ENCODE measurements at places on chromosomes 2 and 18.

- peak; percentile 22 for DNase-seq
Measured at GRCh38 chr2:28750316-28751251, 1.0 kb upstream of the PPP1CB start.

DNA sequence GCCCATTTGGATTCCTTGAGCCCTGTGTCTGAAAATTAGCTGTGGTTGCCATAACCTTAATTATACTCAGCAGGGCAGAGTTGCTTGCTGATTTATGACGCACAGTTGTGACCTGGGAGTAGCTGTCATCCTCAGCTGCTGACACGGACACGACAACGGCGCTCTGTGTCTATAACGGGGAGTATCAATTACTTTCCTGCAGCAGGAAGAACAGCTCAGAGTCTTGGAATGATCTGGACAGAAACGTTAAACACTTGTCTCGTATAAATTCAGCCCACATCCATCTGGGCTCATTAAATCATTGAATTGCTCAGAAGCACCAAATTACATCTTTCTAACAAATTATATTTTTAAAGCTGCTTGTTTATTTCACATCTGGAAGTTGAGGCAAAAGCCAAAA is 116.3 kb downstream of the SEPTIN10 start:
- no peak for DNase-seq

DNA sequence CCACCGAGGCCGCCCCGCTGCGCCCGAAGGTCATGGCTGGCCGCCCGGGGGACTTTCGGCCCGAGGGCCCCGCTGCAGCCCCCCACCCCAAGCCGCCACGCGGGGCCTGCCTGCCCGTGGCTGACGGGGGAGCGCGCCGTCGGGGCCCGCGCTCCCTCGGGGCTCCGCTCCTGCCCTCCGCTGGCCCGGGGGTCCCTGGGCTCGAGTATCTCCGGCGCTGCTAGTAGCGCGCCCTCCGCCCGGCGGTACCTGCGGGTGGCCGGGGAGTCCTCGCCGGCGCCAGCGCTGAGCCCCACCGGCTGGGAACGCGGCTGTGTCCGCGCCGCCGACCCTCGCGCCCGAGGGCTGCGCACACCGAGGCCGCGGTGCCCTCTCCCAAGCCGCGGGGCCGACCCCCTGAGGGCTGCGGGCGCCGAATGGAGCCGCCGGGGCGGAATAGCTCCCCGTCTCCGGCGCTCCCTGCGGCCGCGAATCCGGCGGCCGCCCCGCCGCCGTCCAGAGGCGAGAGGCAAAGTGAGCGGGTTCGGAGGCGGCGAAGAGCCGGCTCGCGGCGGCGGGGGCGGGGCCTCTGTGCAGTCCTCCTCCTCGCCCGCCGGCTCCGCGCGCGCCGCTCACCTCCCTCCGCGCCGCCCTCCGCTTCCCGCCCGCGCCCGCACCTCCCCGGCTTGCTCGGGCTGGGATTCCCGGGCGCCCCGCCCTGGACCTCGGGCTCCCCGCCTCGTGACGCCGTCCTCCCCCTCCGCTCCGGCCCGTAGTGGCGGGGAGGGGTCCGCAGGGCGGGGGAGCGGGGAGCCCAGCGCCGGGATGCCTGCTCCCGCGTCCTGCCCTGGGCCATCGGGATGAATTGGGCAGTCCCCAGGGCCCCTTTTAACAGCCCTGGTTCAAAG is at the start of gene KCNG3:
Gene KCNG3, minus strand, starts transcription at position 515 of the 887 bp plus-strand sequence. Its CDS starts 481 bp downstream, at position 34.
- DNase-seq, result peak; percentile 62

GRCh38 chr18:30106356-30106755 is 936.2 kb downstream of the DSC3 start:
- DNase-seq, result peak; percentile 55

GRCh38 chr2:95277246-95277906 is 3.1 kb downstream of the PROM2 start:
- peak; percentile 38 for DNase-seq

GRCh38 chr2:168530982-168531622 is 75.0 kb downstream of the CERS6 start:
- no peak for DNase-seq

- no peak for DNase-seq
Measured at GRCh38 chr2:58709687-58710354, 468.7 kb upstream of the FANCL start.

Measured in epithelial cell of esophagus (primary cell).